ENCODE measurements at places on chromosomes 2 and 18.

GRCh38 chr2:186848873-186849578, at the start of gene ZSWIM2:
TSS of gene ZSWIM2 (minus strand) at chr2:186849170. CDS start at chr2:186849130, 40 bp downstream.
- DNase-seq = peak; percentile 95

GRCh38 chr2:216696321-216696720, 972 bp upstream of the IGFBP5 start:
- DNase-seq = no peak

- DNase-seq = no peak
Measured at GRCh38 chr2:201194097-201194496, 11.2 kb downstream of the CASP10 start.

- peak; percentile 74 for DNase-seq
Measured at GRCh38 chr2:26640331-26640745, 828 bp downstream of the CIB4 start.

DNA sequence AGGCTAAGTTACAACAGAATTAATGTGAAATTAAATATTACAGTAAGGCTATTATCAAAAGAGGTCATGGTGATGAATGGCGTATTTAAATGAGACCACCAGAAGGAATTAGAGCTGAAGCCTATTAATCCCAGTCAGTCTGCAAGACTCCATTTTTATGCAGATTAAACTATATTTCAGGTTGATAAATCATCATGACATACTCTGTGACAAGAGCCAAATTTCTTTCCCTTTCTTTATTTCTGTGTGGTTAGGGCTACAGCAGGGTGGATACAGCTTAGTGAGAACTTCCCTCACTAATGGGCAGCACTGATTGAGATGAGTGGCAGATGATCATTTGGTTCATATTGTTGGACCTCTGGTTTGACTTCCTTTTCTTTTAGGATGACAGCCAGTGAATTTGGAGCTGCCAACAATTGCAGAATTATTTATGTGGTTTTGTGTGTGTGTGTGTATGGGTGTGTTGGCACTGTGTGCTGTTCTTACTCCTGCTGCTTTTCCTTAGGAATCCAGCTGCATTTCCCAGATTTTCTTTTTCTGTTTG, 481.3 kb downstream of the PIK3C3 start:
- DNase-seq = no peak

- DNase-seq = peak; percentile 63
Measured at GRCh38 chr2:190804182-190804795, 76.3 kb upstream of the GLS start.

GRCh38 chr2:218885981-218886947, 5.6 kb downstream of the WNT10A start:
- no peak for DNase-seq

DNA sequence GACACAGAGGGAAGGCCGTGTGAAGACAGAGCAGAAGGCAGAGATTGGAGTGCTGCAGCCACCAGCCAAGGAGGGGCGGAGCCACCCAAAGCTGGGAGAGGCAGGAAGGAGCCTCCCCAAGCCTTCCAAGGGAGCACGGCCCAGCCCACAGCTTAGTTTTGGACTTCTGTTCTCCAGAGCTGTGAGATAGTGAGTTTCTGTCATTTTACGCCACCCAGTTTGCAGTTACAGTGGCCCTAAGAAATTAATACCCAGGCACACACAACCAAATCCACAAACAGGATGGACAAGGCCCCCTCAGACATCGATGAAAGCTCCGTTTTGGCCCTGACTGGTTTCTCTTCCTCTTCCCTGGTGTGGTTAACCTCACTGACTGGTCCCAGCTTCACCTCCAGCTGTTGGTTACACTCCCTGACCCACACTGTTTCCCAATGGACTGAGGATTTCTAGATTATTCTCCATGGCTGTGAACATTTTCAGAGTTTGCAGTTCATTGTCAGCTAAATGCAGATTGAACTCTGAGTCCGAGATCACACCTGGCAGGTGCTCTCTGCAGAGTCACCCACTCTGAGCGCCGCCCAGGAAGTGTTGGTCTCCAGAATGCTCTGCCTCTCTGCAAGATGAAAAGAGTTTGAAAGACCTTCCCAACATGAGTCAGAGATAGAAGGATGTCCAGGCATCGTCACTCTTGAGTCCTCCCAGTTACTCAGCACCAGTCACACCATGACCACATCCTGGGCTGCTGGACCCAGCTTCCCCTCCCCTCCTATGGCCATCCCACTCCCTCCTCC, 100.2 kb downstream of the TWIST2 start:
- peak; percentile 72 for DNase-seq

DNA sequence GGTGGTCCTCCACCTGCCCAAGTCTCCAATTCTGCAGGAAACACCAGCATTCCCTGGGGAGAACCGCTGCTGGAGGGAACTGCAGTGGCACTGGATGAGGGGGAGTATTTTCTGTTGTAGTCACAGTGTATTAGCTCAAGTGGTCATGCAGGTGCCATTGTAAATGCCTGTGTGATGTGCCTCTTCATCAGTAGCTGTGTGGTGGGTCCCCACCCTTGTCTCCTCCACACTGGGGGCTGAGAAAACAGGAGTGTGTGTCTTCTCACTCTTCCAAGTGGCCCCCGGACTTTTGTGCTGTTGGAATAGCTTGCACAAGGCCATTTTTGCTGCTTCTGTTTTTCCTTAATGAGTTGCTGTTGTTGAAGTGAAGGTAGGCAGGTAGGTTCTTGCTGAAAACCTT, 8.7 kb downstream of the NCK2 start:
- no peak for DNase-seq

DNA sequence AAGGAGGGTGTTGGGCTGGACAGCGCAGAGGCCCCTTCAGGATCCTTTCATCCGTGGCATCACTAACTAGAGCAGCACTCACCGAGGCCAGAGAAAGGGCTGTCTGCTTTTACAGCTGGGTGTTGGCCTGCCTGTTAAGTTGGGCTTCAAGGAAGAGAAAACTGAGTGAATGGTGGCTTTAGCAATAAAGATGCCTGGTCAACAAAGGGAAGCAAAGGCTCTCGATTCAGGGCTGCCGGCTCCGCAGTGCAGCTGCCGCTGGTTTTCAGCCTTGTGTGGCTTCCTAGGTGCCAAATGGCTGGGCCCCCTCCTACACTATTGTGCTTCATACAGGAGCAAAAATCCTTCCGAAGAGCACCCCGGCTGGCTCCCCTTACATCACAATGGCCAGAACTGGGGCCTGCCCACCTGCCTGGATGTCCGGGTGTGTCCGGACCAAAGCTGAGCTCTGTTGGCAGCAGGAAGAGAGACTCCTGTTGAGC, 61.0 kb upstream of the GPR45 start:
- DNase-seq = no peak

GRCh38 chr2:238239543-238239862, 335 bp downstream of the HES6 start:
- no peak for DNase-seq

DNA sequence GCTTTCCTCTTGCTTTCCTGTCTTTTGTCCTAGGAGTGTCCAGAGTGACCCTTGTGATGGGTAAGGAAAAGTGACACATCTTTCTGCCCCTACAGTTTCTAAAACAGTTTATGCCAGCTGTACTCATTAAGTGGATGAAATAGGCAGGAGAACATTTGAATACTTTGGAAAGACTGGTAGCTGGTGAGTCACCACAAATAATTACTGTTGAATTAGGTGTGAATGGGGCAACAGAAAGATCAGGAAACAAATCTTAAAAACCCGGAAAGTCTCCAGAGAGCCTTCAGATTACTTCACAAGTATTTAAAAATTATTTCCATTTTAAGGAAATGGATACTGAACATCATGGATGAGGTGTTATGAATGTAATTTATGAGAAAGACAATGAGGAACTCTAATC, 278.5 kb downstream of the CLIP4 start:
- no peak for DNase-seq

GRCh38 chr2:157250836-157251235, 6.7 kb upstream of the GALNT5 start:
- no peak for DNase-seq

DNA sequence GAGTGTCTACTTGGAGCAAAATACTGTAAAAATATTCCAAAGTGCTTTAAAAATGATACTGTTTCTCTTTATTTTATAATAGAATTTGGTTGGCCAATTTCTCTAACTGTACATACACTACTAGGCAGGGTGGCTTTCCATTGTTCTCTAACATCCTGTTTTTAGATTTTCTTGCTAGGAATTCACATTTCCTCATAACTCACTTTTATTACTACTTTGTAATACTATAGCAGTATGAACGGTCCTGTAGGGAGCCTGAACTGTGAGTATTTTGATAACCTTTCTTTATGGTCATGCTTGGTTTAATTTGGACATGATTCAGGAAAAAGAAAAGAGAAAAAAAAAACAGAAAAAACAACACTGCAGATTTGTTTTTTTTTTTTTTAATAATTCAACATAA, 37.8 kb downstream of the GCG start:
- DNase-seq = peak; percentile 79

GRCh38 chr18:57898506-57899124, 95.5 kb upstream of the ATP8B1 start:
- peak; percentile 55 for DNase-seq

- DNase-seq = no peak
Measured at GRCh38 chr18:38241216-38241615, 675.6 kb upstream of the CELF4 start.

GRCh38 chr2:190380962-190381412, 27.2 kb upstream of the MFSD6 start:
- no peak for DNase-seq

- no peak for DNase-seq
Measured at GRCh38 chr2:66587216-66587615, 152.3 kb downstream of the MEIS1 start.

DNA sequence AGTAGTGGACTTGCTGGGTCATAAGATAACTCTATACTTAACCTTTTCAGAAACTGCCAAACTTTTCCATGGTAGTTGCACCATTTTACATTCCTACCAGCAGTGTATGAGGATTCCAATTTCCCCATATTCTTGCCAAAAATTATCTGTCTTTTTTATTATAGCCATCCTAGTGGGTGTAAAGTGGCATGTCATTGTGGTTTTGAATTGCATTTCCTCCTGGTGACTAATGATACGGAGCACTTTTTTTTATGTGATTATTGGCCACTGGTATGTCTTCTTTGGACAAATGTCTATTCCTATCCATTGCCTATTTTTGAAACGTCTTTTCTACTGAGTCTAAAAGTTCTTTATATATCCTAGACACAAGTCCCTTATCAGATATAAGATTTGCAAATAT, 44.3 kb downstream of the CACNB4 start:
- peak; percentile 63 for DNase-seq

GRCh38 chr2:126704434-126705160, 48.6 kb downstream of the GYPC start:
- peak; percentile 46 for DNase-seq

DNA sequence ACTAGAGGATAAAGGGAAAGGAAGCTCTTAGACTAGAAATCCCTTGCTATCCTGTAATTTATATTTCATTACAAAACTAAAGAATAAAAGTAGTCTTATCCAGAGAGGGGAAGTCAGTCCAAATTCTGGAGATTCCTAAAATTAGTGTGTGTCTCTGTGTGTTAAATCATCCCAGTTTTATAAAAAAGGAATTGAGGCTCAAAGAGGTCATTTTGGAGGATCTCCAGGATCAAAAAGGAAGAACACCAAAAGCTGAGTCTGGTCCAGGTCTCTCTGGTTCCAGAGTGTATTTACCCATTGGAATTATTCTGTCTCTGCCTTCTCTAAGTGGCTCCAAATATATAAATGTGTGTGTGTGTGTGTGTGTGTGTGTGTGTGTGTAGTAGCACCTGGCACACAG, 166.7 kb downstream of the NRXN1 start:
- DNase-seq = no peak

DNA sequence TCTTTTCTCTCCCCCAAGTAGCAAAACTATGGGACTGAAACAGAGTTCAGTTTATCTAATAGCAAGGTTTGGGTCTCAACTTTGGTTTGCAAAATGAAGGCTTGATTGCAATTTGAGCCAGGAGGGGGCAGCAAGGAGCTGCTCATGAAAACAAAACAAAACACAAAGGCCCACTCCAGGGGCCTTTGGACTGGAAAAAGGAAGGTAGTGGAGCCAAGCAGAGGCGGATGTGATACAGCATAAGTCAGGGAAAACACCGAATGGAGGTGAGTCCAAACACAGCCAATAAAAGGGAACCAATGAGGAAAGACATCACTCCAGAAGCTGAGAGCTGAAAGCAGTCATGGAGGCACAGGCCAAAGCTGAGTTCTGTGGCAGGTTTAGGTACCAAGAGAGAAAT, 799.7 kb upstream of the ACVR2A start:
- DNase-seq = peak; percentile 67

GRCh38 chr18:40956213-40956612, 998.8 kb upstream of the PIK3C3 start:
- DNase-seq = no peak

- no peak for DNase-seq
Measured at GRCh38 chr2:102361632-102362241, 6.1 kb downstream of the IL18R1 start.

DNA sequence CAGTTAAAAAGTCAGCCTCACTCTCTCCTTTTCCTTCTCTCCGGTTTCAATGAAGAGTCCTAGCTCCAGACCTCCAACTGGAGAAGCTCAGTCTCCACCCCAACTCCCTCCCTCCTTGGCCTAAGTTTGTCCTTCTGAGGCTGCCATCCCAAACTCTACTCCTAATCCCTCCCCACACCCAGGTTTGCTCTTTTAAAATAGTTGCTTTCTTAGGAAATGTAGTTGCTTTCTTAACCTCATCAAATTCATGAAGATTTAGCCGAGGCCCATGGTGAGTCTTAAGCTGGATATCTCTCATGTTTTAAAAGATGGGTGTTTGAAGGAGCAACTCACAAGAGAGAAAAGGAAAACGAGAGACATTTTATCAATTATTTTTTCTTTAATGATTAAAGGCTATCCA, 937 bp upstream of the LANCL1 start:
- peak; percentile 68 for DNase-seq

Data from fibroblast of pulmonary artery (primary cell).